ENCODE measurements at places on chromosomes 6 and 20. TPM values are rescaled to one million over a fixed set of nuclear protein-coding genes. Genes with fewer than 3 reads are reported as not detected.

Gene IRF4
- not detected for polyA plus RNA-seq

Gene LTA
- not detected for polyA plus RNA-seq

GRCh38 chr6:158033077-158033750 lies 51.6 kb downstream of the SYNJ2 start:
- peak; percentile 77 for DNase-seq

GRCh38 chr6:43835872-43836419 lies 65.9 kb downstream of the VEGFA start:
- DNase-seq, result no peak

DNA sequence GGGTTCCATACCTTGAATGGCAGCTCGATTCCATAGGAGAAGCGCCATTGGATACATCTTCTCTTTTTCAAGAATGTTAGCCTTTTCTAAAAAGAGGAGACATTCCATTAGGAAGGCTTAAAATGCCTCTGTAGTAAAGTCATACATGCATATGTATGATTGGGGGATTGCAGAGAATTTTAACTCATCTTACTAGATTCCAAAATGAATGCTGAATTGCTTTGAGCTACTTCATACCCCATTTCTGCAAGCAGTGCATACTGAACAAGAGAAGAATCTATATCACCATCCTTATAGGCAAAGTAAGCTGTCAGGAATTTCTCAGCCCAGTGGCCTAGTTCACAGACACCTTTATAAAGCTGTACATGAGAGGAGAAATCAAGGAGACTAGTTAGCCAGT lies 80.3 kb downstream of the NDUFAF5 start:
- DNase-seq, result no peak

GRCh38 chr6:43095939-43096338 lies 19.8 kb downstream of the PTK7 start:
- no peak for DNase-seq

DNA sequence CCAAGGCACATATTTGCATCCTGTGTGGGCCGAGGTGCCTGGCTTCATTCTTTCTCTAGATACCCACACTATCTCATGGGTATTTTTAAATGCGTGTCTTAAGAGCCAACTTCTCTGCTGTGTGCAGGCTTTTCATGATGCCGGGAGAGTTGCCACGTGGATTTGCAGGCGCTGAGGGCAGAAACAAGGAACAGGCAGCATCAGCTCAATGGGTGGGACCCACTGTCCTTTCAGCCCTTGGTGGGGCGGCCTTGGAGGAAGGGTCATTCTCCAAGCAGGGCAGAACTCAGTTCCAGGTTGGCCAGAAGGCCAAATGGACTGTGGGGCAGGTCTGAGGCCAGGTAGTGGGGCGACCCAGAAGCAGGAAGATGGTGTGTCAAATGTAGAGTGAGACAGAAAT lies 84.7 kb downstream of the PHACTR3 start:
- no peak for DNase-seq

GRCh38 chr6:20927130-20927860 lies 393.0 kb downstream of the CDKAL1 start:
- no peak for DNase-seq

DNA sequence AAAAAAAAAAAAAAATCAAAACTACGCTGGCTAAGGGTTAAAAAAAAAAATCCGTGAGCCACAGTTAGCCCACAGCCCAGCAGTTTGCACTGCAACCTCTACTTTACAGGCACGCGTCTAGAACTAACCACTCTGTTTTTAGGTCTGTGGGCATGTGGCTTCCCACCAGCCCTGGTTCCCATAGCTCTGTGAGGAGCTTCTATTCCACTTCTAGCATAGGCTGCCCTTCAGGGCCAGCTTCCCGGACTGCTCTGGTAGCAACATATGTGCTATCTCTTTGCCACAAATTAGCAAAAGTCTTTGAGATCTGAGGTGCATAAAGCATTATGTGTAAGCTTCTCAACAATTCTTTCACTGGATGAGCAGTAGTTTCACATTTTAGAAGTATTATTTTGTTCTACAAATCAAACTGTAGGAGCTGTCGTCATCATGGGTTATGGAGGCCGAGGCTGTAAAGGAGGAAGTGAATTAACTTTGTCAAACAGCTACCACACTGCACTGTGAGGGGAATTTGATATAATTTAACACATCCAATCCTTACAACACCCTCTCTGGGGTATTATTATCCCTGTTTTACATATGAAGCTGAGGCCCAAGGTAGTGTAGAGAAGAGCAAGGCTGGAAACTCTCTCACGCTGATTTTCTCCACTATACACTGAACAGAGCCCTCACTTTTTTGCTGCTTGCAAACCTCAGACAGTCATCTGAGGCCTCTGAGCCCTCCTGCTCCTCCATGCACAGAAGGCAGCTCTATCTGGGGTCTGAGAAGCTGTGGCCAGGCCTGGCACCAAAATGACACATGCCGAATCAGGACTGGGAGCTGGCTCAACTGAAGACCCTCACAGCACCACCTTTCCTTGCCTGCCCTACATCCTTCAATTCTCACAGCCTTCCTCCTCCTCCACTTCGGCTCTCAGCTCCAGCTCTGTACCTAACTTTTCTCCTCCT lies 35.4 kb downstream of the MAN1A1 start:
- DNase-seq, result no peak

DNA sequence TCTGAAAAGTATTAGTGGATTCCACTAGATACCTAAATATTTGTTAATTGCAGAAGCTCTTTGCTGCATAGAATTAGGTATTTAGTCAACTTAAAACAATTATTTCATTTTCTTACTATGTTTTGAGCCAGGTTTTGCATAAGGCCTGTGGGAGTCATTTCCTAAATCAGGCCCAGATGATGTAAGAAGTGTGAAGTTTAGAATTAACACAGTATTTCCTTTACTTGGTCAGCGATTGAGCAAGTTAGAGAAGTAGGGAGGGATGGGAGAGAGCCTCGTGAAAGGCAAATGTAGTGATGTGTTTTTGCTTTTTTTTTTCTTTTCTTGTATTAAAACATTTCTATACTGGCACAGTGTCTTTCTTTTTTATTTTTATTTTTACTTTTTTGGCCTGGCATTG lies 711.1 kb downstream of the HDGFL1 start:
- DNase-seq, result no peak

Data from kidney (tissue), 22 donors.